Breast epithelium (tissue), 4 donors: ENCODE measurements at places on chromosomes 3 and 15.

- DNase-seq, result no peak
Measured at GRCh38 chr15:52343831-52344230, 48.2 kb upstream of the MYO5C start.

DNA sequence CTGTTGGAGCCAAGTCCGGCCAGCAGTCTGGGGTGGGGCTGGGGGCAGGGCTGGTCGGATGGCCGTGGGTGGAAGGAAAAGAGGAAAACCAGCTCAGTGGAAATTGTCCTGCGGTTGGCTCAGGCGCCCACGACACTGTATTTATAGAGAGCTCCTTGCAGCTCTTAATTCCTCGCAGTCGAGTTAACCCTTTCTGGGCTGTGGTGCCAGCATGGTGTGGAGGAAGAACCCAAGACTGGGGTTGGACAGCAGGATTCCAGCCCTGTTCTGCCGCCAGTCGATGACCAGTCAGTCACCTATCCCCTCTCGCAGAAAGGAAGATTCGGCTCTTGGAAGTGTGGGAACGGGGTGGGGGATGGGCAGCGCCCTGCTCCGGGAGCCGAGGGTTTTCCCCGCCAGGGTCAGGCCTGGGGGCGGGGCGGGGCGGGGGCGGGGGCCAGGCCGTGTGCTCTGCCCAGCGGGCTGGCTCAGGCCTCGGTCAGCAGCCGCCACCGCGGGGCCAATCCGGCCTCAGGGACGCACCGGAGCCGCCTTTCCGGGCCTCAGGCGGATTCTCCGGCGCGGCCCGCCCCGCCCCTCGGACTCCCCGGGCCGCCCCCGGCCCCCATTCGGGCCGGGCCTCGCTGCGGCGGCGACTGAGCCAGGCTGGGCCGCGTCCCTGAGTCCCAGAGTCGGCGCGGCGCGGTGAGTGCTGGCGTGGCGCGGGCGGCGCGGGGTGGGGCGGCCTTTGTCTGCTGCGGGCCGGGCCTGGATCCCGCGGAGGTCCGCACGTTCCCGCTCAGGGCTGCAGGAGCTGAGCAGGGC, at the start of gene CD276:
Gene CD276 (plus strand): TSS at position 607 of the 804 bp plus-strand sequence. CDS start 15,257 bp downstream, outside the sequence.
- peak; percentile 61 for DNase-seq

DNA sequence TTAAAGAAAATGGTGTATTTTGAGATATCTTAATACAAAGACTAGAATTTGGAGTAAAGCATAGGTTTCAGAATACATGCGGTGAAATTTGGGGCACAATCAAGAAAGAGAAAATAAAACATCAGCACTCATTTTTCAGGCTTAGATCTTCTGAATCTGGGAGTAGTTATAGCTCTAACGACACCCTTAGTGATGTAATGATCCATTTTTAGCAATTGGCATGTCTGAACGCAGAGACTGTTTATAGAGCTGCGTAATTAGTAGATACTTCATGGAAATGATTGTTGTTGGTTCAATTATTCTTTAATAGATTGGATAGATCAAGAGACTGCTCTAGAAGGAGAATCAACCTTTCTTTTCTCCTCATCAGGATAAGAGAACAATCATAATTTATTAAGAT, 47.5 kb upstream of the SNRK start:
- DNase-seq, result no peak

DNA sequence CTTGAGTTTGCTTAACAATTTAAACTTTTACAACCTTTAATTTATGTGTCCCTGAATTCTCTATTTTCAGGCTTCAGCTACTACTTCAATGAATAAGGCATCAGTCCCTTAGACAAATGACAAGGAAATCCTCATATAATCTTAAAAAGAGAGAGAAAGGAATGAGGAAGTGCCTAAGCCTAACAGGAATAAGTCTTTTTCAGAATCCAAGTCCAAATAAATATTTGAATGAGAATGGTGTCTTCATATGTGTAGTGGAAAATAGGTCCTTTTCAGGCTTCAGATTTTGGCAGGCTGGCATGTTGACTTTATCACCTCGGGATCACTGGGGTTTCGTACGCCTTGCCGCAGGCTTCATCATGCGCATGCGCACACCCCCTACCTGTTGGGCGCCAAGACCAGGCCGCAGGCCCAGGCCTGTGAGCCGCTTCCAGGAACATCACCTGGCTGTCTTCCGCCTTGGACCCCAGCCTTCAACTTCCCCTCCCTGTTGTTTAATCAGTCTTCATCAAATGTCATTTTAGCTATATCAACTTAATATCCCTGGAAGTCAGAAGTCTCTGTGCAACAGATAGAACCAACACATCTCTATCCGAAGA, 334.5 kb downstream of the SOX2 start:
- DNase-seq, result no peak

DNA sequence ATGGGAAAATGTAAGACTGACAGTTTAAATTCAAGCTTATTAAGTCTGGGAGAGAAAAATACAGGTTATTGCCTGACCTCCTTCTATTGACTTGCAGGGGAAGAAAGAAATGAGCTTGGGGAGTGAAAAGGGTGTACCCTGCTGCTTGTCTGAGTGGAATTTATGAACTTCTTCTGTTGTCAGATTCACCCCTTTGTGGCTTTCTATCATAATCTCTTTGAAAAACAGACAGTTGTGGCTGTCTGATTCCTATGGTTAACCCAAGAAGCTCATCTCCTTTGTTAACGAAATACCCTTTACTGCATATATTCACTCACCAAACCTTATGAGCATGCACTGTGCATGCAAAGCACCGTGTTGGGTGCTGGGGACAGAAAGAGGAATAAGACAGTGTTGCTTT, 22.5 kb downstream of the GPD1L start:
- DNase-seq, result no peak

GRCh38 chr3:158717576-158717975, 14.7 kb downstream of the RARRES1 start:
- no peak for DNase-seq

GRCh38 chr3:71907996-71908395, 123.0 kb upstream of the PROK2 start:
- DNase-seq, result no peak

- no peak for DNase-seq
Measured at GRCh38 chr3:8768364-8769087, 887 bp downstream of the OXTR start.
